SK-MEL-5 (cell line): ENCODE measurements at places on chromosomes 12 and 14.

- no peak for DNase-seq
Measured at GRCh38 chr14:21255385-21256101, 13.7 kb downstream of the HNRNPC start.

DNA sequence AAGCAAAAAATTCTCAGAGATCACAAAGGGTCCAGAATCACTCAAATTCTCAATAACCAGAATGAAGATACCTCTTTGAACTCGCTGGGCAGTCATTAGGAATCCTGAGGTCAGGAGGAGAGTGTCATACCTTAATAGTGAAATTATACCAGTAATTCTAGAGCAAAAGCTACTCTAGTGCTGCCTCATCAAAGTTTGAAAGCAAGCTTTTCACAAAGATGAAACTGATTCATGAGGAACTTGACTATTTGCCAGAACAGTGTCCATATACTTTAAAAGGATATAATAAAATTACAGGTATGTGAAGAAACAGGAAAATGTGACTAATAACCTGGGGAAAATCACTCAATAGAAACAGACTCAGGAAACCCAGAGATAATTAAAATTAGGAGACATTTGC is 44.5 kb downstream of the EML5 start:
- DNase-seq = no peak

DNA sequence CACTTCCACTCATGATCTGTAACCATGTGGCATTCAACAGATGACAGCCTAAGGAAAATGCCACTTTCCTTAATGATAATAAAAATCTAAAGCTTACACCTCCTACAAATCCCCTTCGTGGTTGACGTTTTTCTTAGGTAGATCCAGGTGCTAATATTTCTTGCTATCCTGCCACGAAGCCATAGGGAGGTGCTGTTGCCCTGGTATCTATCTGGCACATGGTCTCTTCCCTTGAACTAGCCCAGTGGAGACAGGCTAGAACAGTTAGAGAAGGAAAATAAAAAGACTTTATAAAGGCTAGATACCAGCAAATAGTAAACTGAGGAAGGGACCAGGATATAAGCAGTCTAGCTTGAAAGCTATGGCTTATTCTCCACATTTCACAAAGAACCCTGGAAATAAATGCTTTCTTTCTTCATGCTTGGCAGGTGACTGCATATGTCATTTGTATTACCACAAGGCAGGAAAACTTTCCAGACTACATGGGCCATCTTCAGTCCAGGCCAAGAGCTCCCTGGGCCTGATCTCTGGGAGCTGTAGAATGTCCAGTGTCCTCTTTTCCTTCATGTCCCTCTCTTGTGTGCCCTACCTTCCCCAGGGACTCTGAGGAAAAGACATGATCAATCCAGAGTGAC is 15.3 kb downstream of the SPIC start:
- peak; percentile 77 for DNase-seq

DNA sequence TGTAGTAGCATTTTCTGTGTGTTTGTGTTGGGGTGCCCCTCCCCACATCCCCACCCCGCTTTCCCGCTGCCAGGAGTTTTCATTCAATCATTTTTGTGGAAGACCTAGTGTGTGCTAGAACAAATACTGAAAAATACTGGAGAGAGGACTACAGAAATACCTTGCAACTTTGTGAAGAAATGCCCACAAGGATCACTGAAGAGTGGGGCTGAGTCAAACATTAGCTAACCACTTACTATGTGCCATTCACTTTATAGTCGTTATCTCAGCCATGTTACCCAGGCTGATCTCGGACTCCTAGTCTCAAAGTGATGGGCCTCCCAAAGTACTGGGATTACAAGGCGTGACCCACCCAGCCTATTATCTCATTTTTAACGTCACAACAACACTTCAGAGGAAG is 559 bp upstream of the LMBR1L start:
- DNase-seq = no peak

GRCh38 chr12:45247589-45247988 is 31.7 kb downstream of the ANO6 start:
- DNase-seq = no peak

GRCh38 chr14:94368243-94368590 is 20.2 kb downstream of the SERPINA1 start:
- DNase-seq = no peak

DNA sequence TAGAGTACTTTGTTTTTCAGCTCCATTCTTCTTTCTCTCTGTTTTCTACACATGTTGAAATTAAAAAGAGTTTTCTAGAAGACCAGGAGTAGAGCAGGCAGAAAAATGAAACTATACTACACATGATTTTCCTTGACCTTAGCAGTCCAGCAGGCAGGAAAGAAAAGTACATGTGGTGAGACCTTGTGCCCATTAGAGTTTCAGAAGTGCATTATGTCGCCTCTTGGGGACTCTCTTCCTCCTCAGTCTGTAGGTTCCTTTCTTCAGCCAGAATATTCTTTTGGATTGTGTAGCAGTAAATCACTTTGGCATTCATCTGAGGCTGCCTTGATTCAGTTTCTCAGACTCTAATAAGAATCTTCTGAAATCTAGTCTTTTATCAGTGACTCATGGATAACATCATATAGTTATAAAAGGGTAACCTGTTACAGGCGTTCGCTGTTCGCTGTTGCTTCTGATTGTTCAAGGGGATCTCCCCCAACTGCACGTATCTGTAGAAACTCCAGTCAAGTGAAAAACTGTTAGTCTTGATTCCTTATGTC is 161.8 kb downstream of the ANO4 start:
- no peak for DNase-seq

GRCh38 chr14:89669193-89669592 is 252.2 kb upstream of the FOXN3 start:
- no peak for DNase-seq

- DNase-seq = no peak
Measured at GRCh38 chr14:94921456-94921855, 151.5 kb upstream of the GSC start.

- DNase-seq = peak; percentile 51
Measured at GRCh38 chr12:38544330-38545066, 227.9 kb downstream of the ALG10B start.

DNA sequence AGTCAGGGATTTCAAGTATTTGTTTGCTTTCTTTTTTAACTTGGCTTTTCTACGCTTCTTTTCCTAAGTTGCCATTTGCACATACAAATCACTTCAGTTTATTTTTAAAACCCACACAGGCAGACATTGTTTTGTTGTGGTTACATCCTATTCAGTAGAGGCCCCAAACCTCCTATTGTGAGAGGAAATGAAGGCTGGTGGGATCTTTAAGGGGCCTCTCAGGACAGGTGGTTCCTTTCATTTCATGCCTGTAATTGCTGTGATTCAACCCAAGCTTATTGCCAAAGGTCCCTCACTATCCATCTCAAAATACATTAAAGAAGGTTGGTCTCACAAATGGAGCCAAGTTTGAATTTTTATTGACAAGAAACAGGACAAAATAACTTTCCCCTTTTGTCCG is 257.1 kb downstream of the ADAMTS20 start:
- no peak for DNase-seq

DNA sequence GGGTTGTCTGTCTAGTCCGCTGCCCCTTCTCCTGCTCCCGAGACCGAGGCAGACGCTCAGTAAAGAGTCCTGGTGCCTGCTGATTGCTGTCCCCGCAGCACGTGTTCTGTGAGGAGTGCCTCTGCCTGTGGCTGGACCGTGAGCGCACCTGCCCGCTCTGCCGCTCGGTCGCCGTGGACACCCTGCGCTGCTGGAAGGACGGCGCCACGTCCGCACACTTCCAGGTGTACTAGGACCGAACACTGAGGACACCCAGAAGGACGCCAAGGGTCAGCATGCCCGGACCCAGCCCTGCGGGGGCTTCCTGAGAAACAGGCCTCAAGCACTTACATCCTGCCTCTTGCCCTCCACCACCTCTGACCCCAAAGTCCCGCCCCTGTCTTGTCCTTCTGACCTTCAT is 32.0 kb downstream of the HRK start:
- DNase-seq = no peak

DNA sequence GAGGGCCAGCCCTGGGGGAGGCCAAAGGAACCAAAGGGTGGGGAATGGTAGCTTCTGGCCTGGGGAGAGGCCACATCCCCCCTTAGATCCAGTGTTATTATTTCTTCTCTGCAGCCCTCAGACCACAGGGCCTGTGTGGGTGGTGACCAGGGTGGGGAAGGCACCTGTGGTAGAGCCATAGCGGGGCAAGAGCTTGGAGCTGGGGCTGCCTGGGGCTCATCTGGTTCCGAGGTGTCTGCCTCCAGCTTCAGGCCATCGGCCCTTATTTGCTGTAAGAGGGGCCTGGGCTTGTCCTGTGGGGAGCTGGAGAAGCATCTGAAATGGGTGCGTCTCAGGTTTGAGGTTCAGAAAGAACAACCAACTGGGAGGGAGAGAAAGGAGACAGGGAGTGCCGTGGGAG is 2.1 kb upstream of the B3GNT4 start:
- no peak for DNase-seq

GRCh38 chr14:24885410-24885913 is 164.5 kb downstream of the STXBP6 start:
- DNase-seq = no peak

GRCh38 chr12:131913666-131914065 is 15.4 kb upstream of the PUS1 start:
- DNase-seq = no peak
